ENCODE measurements at places on chromosomes 12 and 14.

DNA sequence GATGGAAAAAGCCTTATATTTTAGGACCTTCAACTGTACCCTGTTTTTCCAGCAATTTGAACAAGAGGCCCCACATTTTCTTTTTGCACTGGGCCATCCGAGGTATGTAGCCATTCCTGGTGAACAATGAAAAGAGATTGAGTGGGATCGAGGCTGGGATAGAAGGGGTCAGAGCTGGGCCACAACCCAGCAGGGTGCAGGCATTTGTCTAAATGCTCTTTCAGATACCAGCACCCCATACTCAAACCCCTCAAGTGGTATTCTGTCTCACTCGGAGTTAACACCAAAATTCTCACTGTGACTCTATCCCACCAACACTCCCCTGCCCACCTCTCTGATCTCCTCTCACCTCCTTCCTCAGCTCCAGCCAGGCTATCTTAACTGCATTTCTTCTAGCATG is 26.8 kb downstream of the DUSP6 start:
- DNase-seq = no peak

DNA sequence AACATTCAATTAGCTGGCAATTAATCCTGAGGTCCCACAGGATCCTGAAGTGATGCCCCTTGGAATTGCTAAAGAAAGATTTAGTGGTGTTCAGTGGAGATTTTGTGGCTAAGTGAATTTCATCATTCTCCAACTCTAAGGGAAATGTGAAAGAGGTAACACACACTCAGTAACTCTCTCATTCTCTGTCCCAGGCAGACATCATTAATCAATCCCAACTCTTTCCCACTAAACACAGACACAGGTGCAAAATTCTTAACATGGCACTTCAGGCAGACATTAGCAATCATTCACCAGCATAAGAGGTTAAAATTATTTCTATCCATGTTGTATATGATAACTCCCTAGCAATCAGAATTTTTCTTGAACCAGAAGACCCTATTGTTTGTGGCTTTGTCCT is 40.2 kb downstream of the TRPV4 start:
- DNase-seq = no peak

DNA sequence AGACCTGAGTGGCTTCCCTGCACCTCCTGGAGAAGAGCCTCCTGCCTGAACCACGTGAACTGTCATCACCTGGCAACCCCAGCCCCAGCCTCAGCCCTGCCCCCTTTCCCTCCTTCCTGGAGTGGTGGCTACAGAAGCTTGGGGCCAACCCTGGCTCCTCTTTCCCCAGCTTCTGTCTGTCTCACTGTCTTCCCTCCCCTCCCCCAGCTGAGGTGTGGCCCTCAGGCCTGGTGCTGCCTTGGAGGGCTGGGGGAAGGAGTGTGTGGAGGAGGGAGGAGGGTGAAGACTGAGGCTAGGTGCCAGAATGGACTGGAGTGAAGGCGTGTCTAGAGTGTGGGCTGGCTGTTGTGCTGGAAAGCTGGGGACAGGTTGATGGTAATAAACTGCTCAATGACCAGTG is 9.7 kb downstream of the NFATC4 start:
- no peak for DNase-seq

DNA sequence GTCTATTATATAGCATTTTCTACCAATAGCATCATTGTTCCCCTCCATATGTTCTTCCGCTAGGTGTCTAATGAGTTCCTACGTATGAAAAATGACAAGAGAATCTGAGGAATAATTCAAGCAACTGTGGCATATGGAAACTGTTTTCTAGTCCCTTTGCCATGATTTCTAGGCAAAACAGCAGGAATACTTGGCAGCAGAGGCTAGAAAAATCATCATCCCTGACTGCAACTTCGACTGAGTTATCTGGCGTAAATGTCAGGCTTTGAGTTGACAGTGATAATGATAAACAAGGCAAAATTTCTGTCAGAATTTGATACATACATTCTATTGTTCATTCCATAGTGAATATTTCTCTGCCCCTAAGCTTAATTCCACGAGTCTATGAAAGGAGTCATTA is 572.8 kb upstream of the USP15 start:
- DNase-seq = no peak

DNA sequence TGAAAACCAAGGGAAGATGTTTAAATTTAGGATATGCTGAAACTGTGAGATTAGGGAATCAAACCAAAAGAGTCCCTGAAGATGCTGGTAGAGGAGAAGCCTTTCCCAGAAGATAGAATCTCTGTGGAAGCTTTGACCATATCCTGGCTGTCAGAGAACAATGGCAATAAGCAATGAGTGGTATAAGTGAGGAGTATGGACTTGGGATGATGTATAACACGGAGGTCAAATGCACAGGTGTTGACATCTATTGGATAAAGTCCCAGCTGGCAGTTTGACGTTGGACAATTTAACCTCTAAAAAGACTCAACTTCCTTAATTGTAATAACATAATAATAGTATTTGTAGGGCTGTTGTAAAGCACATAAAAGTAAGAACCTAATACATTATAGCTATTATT is 30.1 kb upstream of the CLEC14A start:
- DNase-seq = no peak

- DNase-seq = no peak
Observed at GRCh38 chr12:67048371-67048770, 220.8 kb upstream of the CAND1 start.

DNA sequence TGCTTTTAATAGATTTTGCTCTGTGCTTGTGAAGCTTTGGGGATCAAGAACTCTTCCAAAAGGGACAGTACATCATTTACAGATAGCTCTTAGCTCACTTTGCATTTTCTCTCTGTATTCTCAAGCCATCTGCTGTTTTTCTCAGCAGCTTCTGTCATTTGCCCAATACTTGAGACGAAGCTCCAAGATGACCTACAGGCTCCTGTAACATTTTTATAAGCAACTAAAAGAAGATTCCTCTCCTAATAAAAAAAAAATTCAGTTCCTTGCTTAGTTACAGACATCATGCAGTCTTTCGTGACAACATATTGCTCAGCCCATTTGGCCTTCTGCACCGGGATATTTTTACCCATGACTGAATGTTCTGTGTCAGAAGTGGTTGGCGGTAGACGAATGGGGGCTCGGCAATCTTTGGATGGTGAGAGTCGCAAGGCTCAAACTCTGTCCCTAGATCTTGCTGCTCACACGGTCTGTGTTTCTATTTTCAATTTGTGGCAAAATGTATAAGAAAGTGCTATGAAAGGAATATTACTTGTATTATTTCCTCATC is 215.6 kb downstream of the FSCB start:
- no peak for DNase-seq

DNA sequence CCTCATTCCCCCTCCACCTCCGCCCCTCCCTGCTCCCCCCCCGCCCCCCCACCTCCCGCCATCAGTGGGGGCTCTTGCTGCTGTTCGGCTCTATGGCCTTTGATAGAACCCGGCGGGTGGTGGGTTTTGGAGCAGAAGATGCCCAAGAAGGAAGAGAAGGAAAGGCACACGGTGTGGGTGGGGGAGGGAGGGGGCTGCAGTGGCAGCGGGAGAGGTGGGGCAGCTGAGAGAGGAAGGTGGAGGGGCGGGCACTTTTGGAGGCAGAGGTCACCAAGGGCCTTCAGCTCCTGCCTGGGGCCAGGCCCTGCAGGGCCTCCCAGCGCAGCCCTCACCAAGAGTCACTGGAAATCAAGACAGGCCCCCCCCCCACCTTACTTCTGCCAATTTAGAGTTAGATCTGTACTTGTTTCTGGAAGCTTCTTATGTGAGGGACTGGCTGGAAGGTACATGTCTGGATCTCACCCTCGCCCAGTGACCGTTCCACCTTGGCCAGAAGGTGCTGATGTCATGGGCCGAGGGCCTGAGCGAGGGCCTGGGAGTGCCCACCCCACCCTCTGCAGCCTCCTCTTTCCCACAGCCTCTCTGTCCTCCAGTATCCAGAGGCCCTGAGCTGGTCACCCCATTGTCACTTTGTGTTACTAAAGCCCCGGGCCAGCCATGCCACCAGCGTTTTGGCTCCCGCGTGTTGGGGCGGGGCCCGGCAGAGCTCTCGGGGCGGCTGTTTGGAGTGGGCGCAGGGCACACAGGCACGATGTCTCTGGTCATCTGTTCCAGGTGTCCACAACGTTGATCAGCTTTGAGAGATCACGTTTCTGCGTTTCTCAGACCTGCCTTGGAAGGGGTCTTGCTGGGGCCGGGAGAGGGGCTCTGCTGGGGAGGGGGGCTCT is 153.9 kb downstream of the KIF26A start:
- no peak for DNase-seq

DNA sequence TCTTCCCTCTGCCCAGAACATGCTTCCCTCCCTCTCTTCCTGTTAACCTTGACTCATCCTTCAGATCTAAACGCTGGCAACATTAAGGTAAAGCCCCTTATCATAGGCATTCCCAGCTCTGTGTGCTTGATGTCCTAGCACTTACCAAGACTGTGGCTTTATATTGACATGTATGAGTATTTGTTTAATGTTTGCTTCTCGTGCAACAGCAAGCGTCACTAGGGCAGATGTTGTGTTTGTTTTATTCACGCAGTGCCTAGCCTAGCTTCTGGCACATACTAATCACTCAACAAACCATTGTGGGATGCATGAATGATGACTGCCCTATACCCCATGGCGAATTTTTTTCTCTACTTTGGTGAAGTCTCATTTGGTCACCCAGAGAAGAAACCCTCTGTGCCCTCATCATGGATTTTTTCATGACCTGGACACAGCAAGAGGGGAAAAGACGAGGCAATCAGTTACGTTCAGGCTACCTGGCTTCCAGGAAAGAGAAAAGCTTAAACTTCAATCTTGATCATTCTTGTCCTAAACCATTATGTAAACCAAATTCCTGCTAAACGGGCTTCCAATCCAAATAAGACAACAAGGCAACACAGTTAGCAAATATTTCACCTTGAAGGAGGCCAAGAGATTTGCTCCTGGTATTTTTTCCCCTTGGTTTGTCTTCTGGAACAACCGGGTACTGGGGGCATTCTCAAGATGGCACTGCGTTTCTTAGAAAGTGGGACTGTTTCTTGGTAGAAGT is 47.9 kb upstream of the SOCS2 start:
- DNase-seq = no peak

DNA sequence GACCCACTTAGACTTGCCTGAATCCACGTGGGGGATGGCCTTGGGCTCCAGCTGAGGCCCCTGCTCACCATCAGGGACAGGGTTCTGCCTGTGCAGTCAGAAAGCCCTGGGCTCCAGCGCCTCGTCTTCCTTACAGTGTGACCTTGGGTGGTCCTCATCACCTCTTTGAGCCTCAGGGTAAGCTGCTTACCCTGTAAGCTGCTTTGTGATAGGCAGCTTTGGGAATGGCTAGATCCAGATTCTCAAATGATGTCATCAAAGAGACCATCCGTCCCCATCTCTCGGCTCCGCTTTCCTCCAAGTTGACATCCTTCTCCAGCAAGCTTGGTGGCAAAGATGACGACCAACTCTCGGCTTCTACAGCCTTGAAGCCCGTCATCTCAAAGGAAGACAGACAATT is 127.0 kb downstream of the ADCK1 start:
- no peak for DNase-seq

All from CD4-positive, alpha-beta T cell treated with Interleukin-2 at 100 ng/mL for 4 hours (primary cell).